ENCODE measurements at places on chromosomes 5 and 9.

GRCh38 chr5:74977471-74977870 is 74.9 kb downstream of the GCNT4 start:
- no peak for DNase-seq

- no peak for DNase-seq
Observed at GRCh38 chr5:31187591-31187990, 5.9 kb upstream of the CDH6 start.

DNA sequence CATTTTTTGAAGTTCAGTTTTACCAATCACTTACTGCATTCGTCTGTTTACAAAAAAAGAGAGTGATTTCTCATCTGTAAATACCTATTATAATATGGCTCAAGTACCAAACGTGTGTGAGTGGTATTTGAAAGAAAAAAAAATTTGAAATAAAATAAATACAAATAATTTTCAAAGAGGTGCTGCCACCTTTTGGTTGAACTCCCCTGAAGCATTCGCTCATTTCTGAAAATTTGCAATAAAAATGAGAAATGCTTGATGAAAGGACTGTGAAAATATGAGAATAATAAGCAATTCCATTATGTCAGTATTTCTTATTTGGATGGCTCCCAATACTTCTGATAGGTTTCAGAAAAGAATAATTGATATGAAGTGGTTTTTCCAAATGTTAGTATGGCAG is 409.9 kb downstream of the CTNND2 start:
- DNase-seq: no peak

DNA sequence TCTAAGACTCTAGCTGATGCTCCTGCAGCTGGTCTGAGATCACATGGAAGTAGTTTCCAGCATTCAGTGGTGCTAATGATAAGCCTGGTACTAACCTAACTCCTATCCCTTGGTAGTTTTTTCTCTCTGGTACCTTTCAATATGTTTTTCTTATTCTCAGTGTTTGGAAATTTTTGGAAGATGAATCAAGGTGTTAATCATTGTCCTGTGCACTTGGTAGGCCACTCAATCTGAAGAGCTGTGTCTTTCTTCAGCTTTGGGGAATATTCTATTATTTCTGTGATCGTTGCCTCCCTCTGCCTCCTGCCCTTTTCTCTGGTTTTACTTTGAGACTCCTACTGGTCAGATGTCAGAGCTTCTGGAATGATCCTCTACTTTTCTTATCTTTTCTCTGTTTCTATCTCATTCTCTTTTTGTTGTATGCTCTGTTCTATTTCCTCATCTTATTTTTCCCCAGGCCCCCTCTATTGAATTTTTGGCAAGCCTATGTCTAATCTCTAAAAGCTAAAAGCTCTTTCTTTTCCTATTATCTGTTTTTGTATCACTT is 136.8 kb downstream of the APBA1 start:
- DNase-seq: no peak

DNA sequence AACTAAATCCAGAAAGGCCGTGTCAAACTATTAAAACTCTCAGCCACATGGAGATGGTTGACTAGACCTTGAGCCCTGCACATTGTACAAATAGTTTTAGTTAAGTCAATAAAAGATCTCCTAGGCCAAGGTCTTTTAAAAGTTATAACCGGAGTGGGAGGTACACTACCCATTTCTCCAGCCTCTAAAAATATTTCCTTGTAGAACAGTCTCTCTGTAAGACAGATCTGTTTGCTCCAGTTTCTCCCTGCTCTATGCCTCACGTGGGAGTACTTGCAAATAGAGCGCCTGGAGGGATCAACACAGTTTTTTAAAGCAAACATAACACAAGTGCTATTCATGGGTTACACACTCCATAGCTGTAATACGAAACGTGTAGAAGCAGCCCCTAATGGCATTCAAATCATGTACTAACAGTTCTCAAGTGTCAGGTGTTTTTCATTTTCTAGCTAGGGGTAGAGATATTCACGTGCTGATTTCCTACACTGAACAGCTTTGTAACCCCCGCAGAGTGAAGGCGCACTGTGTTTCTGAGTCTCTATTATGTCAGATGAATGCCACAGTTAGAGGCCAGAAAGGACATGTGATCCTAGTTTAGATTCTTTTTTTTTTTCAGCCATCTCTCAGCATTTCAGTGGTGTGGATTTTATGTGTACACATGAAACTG is 703.4 kb upstream of the GRAMD2B start:
- no peak for DNase-seq

GRCh38 chr9:650362-650761 is 191.1 kb upstream of the DMRT1 start:
- no peak for DNase-seq

GRCh38 chr5:472076-472655 is 29.2 kb downstream of the EXOC3 start:
- no peak for DNase-seq

DNA sequence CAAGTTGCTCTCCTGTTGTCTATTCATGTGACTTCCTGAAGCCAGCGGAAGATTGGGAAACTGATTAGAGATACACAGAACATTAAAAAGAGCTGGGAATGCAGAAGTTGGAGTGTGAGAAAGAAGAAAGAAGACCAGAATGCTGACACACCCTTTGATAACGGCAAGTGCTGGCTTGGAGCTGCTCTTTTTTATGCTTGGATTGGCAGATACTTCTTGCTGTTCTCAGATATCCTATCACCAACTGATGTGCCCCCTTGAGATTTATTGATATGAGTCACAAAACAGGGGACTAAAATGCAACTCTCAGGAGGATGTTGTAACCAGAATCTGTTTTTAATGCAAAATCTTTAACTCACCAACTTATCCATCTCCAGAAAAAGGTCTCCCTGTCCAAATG is 56.0 kb upstream of the ASTN2 start:
- DNase-seq: no peak

DNA sequence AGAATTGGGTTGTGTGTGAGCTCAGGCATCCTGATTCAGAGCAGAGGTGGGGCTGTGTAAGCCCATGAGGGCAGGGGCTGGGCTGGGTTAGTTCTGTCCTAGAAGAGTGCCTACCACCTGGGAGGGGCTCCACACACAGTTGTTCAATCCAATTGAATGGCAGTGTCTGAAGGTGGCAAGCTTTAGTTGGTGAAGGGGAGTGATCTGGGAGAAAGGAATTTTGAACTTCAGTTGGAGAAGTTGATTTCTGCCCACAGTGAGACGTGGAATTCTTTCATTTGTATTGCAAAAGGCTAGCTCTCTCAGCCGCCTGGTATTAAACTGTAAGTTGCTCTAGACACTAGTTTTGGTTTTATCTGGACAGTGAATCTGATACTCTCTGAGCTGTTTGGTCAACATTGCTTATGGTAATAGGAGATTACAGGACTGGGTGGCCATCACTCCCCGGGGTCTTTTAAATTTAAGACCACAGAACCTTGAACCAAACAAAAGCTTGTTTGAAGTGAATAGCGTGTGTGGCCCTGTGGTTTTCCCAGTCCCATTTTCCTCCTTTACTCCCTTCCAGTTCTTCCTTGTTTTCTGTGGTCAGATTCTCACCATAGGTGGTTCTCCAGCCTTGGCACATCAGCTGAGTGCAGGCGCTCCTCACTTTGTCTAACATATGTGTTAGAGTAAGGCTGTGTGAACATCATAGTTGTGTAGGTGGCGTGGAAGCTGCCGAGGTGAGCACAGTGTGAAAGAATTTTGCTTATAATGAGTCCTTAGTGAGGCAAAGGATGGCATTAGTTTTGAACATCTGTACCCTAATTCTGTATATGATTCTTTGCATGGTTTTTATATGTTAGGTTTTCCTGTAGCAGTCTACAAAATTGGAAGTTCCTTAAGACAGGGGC is 78.0 kb downstream of the ARHGAP26 start:
- DNase-seq: no peak

- no peak for DNase-seq
Observed at GRCh38 chr5:62465985-62466925, 53.7 kb downstream of the IPO11 start.

GRCh38 chr5:177363565-177363964 is 5.8 kb downstream of the RGS14 start:
- no peak for DNase-seq

GRCh38 chr9:37914701-37915358 is 10.9 kb upstream of the SLC25A51 start:
- no peak for DNase-seq

DNA sequence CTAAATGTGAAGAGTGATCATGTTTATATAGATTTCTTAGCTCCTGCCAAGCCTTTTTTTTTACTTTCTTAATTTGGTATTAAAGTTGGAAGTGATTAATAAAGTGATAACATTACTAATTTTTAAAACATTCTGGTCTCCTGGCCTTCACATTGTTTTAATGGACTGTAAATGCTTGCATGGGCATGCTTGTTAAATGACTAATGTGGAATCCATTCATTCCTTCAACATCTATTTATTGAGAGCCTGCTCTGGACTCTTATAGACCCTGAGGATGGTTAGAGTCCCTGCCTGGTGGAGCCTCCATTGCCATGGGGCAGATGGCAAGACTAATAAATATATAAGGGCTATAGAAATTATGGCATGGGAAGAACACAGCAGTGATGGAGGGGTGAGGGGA is 103.5 kb downstream of the NTRK2 start:
- DNase-seq: no peak

DNA sequence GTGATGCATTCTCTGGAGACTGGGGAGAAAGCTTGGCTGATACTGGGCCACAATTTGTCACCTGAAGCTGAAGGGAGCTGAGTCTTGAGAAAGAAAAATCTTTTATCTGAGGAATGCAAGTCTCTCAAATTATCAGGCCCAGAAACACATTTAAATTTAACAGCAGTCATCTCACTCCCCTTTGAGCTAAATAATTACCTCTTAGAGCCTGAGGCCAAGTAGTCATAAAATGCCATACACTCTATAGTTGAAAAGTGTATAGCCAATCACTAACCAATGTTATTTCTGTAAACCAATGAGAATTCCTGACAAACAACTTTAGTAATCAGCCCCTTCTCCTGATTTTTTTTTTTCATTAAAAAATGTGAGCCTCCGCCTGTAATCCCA is 32.7 kb upstream of the DAPK1 start:
- no peak for DNase-seq

DNA sequence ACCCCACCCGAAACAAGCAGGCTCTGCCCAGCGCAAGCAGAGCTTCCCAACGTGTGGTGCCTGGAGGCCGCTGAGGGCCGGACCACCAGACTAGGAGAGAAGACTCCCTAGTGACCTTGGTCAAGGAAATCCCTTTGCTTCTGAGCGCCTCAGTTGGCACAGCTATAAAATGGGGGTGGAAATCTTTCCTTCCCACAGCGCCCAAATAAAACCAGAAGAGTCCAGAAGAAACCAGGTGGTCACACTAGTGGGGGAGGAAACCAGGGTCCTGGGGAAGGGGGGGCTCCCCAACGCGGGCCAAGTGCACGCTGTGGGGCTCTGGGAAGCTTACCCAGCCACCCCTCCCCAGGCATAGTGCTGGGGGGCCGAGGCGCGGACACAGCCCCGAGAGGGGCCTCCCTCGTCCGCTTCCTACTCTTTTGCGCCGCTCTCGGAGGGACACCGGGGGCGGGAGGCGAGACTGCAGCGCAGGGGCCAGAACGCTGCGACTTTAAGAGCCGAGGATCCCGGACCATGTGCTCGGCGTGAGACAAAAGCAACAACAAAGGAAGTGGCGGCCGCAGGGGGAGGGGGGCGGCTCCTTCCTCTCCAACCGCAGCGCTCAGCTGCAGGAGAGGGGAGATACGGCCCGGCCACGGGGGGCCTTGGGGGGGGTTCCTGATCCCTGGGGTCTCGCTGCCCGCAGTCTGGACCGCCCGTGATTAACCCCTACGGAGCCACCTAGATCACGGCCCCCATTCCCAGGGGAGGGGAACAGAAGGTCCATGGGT is 885 bp downstream of the RNF44 start:
- peak; percentile 86 for DNase-seq

DNA sequence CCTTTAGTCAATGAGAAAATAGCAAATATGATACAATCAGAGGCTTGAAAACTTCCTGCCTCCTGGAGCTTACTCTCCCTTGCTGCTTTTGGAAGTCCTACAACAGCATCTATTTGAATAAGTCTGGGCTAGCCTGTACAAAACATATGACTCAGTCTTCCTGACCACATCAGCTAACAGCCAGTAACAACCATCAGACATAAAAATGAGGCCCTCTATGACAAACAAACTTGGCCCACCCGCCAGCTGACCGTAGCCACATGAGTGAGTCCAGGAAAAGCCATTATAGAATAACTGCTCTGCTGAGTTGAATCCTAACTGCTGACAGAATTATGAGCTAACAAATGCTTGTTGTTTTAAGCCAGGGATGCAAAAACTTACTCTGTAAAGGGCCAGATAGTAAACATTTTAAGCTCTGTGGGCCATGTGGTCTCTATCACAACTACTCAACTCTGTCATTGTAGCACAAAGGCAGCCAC is 347.6 kb downstream of the PTPRD start:
- no peak for DNase-seq

- peak; percentile 54 for DNase-seq
Observed at GRCh38 chr9:97431549-97432143, 19.8 kb downstream of the TDRD7 start.

DNA sequence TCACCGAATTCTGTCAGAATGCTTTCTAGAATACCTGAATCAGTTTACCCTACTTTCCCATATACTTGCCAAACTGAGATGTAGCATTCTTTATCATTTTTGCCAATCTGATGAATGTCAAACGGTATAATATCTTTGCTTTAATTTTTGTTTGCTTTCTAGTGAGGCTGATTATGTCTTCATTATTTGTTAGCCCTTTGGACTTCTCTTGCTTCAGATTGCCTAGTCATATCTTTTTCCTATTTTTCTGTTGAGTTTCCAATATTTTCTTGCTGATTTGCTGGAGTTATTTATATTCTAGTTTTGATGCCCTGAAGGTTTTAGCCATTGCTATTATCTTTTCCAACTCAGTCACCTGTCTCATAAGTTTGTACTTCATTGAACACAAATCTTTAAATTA is 40.3 kb upstream of the GPBP1 start:
- DNase-seq: no peak

GRCh38 chr5:65418661-65419060 is 63.1 kb downstream of the ADAMTS6 start:
- no peak for DNase-seq

DNA sequence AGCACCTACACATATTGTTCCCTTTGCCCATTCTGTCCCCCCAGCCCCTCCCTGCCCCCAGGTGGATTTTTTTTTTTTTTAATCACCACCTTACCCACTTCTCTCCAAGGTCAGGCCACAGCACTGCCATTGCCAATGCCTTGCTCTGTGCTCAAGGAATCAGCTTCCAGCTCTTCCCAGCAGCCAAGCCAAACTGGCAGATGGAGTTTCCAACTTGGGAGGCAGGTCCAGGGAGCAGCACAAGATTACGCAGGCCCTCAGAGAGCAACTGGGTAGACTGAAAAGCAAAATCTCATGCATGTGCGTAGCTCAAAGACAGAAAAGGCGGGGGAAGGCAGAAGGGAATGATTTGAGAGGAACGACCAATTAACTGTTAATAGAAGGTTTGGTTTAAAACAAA is 15.1 kb downstream of the GRHPR start:
- no peak for DNase-seq

- DNase-seq: no peak
Observed at GRCh38 chr9:131856105-131856504, 116.2 kb upstream of the RAPGEF1 start.

All from stimulated activated effector memory CD8-positive, alpha-beta T cell treated with anti-CD3 and anti-CD28 coated beads, Interleukin-12 subunit alpha, Interleukin-12 subunit beta, amount 100 ng/mL, for 72 hours (primary cell).